ENCODE measurements at places on chromosomes 6 and 20.

DNA sequence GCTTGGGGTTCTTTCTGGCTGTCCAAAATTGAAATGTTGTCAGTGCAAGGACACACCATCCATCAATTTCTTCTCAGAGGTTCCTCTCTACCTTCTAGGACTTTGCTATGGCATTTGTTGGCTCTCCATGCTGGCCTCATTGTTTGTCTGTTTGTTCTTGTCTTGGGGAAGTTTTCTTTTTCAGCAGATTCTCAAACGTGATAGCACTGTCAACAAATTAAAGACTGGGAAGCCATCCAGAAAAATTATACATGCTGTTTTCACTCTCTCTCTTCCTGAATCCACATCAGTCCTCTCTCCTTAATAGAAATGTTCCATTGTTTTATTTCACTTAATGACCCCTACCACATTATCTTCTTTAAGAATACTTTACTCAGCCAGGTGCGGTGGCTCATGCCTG, 130.4 kb downstream of the PCSK2 start:
- DNase-seq = no peak

DNA sequence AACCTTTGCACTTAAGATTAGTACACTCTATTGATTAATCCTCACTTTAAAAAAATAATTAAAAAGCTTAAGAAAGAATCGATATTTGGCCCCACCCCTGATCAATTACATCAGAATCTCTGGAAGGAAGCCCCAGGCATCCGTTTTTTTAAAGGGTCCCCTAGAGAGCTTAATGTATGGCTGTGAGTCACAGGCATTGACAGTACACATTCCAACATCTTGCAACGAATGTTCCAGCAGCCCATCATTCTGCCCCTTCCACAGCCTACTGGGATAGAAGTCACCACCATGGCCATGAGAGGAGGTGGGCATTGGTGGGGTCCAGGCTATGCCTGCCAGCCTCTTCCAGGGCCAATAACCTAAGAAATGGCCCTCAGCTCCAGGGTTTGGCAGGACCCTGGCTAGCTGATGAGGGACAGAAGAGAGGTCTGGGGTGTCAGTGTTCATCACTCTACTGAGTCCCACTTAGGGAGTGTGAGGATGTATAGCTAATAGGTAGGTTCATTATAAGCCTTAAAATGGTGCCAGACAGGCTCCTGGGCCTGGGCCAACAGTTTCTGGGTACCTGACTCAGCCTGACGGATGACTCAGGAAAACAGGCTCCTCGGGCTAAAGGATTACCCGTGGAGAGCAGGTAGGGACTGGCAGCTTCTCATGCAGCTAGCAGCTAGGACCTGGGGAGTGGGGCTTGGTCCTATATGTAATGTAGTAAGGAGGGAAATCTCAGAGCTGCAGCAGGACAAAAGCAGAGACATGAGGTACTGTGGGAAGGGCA, 40.4 kb downstream of the MDGA1 start:
- DNase-seq = no peak

- DNase-seq = no peak
Observed at GRCh38 chr20:23455639-23456038, 3.0 kb upstream of the CST11 start.

- DNase-seq = no peak
Observed at GRCh38 chr6:25872814-25873213, 1.2 kb downstream of the SLC17A3 start.

- no peak for DNase-seq
Observed at GRCh38 chr6:145099713-145100112, 635.6 kb downstream of the EPM2A start.

- no peak for DNase-seq
Observed at GRCh38 chr6:143959927-143960326, 48.1 kb downstream of the PLAGL1 start.

GRCh38 chr6:140002396-140003022, 628.1 kb upstream of the CITED2 start:
- DNase-seq = no peak

Data from NCI-H187 (cell line).